Bronchial smooth muscle cell (primary cell): ENCODE measurements at places on chromosomes 3 and 15. TPM values are rescaled to one million over a fixed set of nuclear protein-coding genes. Genes with fewer than 3 reads are reported as not detected.

RYR3 gene
- total RNA-seq: under 0.01 TPM in 2 replicates

MAPKAPK3 gene
- total RNA-seq: 22.5 and 32.2 TPM in 2 replicates

KBTBD13 gene
- total RNA-seq: not detected in 2 replicates

SHC4 gene
- total RNA-seq: 4.2 and 5.0 TPM in 2 replicates

TRIM42 gene
- total RNA-seq: not detected in 2 replicates

ENTPD3 gene
- under 0.01 and 0.09 TPM in 2 replicates for total RNA-seq

LINGO1 gene
- not detected in 2 replicates for total RNA-seq

IGF2BP2 gene
- 16.7 and 18.6 TPM in 2 replicates for total RNA-seq

NR1D2 gene
- 30.6 and 63.2 TPM in 2 replicates for total RNA-seq

RPUSD2 gene
- total RNA-seq: 10.9 and 14.6 TPM in 2 replicates

SLC27A2 gene
- under 0.01 TPM in 1 of 2 replicates, not detected in the other for total RNA-seq

LRRN1 gene
- 0.16 TPM in 1 of 2 replicates, not detected in the other for total RNA-seq

SLC38A3 gene
- not detected in 2 replicates for total RNA-seq

SMCO1 gene
- not detected in 2 replicates for total RNA-seq

NUTM1 gene
- not detected in 2 replicates for total RNA-seq

PRR23C gene
- not detected in 2 replicates for total RNA-seq

CLRN1 gene
- not detected in 2 replicates for total RNA-seq
